MM.1S (cell line): ENCODE measurements at places on chromosomes 3 and 15.

DNA sequence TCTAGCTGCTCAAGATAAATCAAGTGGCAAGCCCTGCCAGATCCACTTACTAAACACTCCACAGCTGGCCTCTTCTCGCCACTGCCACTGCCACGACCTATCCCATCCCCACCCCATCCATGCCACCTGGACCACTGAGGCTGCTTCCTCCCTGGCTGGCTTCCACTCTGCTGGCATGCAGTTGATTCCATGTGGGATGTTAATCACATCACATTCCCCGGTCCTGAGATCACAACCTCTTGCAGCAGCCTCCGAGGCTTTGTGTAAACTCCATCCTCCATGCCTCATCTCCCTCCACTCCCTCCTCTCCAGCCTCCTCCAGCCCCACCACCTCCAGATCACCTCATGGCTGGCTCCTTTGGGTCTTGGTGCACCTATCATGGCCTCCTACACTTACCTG lies 7.7 kb downstream of the NCKIPSD start:
- no peak for DNase-seq

DNA sequence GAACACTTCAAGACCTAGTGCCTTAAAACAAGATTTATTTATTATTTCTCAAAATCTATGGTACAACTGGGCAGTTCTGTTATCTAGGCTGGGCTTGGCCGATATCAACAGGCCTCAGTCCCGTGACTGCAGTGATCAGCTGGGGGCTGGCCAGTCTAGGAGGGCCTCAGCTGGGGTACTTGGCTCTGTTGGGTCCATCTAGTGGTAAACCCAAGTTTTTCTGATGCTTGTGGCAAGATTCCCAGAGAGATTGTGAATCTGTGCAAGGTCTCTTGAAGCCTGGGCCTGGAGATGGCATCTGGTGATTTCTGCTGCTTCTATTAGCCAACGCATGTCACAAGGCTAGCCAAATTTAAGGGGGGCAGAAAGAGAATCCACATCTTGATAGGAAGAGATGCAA lies 482.4 kb upstream of the SGO1 start:
- DNase-seq = no peak

DNA sequence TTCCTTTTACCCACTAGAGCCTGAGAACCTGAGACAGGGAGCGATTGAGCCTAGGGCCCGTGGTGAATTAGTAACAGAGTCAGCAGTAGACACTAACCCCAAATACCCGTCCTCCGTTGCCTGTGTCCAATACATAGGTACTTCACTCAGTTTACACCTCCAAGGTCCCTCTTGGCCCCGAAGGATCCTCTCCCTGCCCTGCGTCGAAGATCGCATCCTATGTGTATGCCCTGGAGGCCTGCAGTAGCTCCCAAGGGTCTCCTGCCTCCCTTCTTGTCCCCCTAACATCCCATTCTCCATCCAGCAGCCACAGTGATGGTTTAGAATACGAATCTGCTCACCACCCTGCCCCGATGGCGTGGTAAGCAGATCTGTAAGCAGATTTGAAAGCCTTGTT lies 67.0 kb downstream of the ISG20 start:
- DNase-seq = no peak

DNA sequence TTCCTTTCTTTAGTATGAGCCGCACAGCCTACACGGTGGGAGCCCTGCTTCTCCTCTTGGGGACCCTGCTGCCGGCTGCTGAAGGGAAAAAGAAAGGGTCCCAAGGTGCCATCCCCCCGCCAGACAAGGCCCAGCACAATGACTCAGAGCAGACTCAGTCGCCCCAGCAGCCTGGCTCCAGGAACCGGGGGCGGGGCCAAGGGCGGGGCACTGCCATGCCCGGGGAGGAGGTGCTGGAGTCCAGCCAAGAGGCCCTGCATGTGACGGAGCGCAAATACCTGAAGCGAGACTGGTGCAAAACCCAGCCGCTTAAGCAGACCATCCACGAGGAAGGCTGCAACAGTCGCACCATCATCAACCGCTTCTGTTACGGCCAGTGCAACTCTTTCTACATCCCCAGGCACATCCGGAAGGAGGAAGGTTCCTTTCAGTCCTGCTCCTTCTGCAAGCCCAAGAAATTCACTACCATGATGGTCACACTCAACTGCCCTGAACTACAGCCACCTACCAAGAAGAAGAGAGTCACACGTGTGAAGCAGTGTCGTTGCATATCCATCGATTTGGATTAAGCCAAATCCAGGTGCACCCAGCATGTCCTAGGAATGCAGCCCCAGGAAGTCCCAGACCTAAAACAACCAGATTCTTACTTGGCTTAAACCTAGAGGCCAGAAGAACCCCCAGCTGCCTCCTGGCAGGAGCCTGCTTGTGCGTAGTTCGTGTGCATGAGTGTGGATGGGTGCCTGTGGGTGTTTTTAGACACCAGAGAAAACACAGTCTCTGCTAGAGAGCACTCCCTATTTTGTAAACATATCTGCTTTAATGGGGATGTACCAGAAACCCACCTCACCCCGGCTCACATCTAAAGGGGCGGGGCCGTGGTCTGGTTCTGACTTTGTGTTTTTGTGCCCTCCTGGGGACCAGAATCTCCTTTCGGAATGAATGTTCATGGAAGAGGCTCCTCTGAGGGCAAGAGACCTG lies 13.2 kb downstream of the GREM1 start:
- no peak for DNase-seq

DNA sequence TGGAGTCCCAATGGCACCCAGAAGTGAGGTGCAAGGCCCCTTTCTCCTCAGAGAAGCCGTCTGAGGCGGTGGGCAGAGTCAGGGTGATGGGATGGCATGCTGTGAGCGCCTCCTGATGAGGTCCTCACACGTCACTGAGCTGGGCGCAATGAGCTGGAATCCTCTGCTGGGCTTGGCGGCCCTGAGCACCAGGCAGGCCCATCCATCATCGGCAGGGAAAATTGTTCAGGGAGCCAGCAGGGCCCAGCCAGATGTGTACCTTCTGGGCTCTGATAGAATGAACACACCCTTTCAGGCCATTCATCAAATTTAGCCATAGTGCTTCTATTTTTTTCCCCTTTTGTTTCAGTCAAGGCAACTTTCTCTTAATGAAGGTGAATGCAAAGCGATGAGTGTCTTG lies 43.7 kb downstream of the FAM3D start:
- DNase-seq = no peak
